ENCODE measurements at places on chromosomes 2 and 18. TPM values are rescaled to one million over a fixed set of nuclear protein-coding genes. Genes with fewer than 3 reads are reported as not detected.

The FAM110C gene
- 2.4 TPM for polyA plus RNA-seq

The MARS2 gene
- 14.8 TPM for polyA plus RNA-seq

The ARHGAP28 gene
- polyA plus RNA-seq: 3.0 TPM

The GAL3ST2 gene
- not detected for polyA plus RNA-seq

The DES gene
- polyA plus RNA-seq: 60.1 TPM

The BOLL gene
- polyA plus RNA-seq: not detected

The CAPN14 gene
- polyA plus RNA-seq: 0.16 TPM

The IL1B gene
- polyA plus RNA-seq: 0.72 TPM

The LBX2 gene
- polyA plus RNA-seq: 0.40 TPM

The SLC9A4 gene
- polyA plus RNA-seq: not detected

The GPR55 gene
- 0.07 TPM for polyA plus RNA-seq

The HSPD1 gene
- polyA plus RNA-seq: 7,464 TPM

The IL36B gene
- polyA plus RNA-seq: not detected

The DSG1 gene
- not detected for polyA plus RNA-seq

The SPHKAP gene
- polyA plus RNA-seq: not detected

The KCNG2 gene
- not detected for polyA plus RNA-seq

The DAW1 gene
- not detected for polyA plus RNA-seq

The NT5C1B gene
- not detected for polyA plus RNA-seq
